Uterine smooth muscle cell (primary cell): ENCODE measurements at places on chromosomes 13 and 19. TPM values are rescaled to one million over a fixed set of nuclear protein-coding genes. Genes with fewer than 3 reads are reported as not detected.

PLPPR2 gene
- 7.9 and 11.4 TPM in 2 replicates for total RNA-seq

KLF1 gene
- not detected in 2 replicates for total RNA-seq

B3GNT3 gene
- total RNA-seq = not detected in 2 replicates

HSPB6 gene
- 49.6 and 161 TPM in 2 replicates for total RNA-seq

MLLT1 gene
- total RNA-seq = 5.2 and 6.5 TPM in 2 replicates

TRAPPC2B gene
- total RNA-seq = 12.7 and 15.1 TPM in 2 replicates

LILRA5 gene
- total RNA-seq = not detected in 2 replicates

INSR gene
- total RNA-seq = 13.1 and 28.9 TPM in 2 replicates

APOC1 gene
- total RNA-seq = 1.4 TPM in 1 of 2 replicates, not detected in the other

TUBA3C gene
- total RNA-seq = not detected in 2 replicates

AMER2 gene
- under 0.01 TPM in 1 of 2 replicates, not detected in the other for total RNA-seq

ZNF773 gene
- 21.5 and 27.0 TPM in 2 replicates for total RNA-seq

GPC6 gene
- total RNA-seq = 24.1 and 52.1 TPM in 2 replicates

CCDC122 gene
- total RNA-seq = 9.1 and 12.0 TPM in 2 replicates

WDR88 gene
- not detected in 2 replicates for total RNA-seq

ZNF607 gene
- total RNA-seq = 4.5 and 6.7 TPM in 2 replicates

OR7D2 gene
- total RNA-seq = under 0.01 and 0.12 TPM in 2 replicates

ZC3H4 gene
- total RNA-seq = 14.8 and 17.6 TPM in 2 replicates

ZNF296 gene
- total RNA-seq = 0.22 TPM in 1 of 2 replicates, not detected in the other

C5AR1 gene
- 0.12 and 0.66 TPM in 2 replicates for total RNA-seq

CIRBP gene
- total RNA-seq = 184 and 223 TPM in 2 replicates

GPR183 gene
- under 0.01 and 0.22 TPM in 2 replicates for total RNA-seq

MBD3L3 gene
- not detected in 2 replicates for total RNA-seq

WBP4 gene
- 13.8 and 15.2 TPM in 2 replicates for total RNA-seq

S1PR2 gene
- total RNA-seq = 11.2 and 12.2 TPM in 2 replicates

ZNF709 gene
- 2.7 and 4.7 TPM in 2 replicates for total RNA-seq

IGFL2 gene
- not detected in 2 replicates for total RNA-seq

LHFPL6 gene
- total RNA-seq = 42.9 and 54.1 TPM in 2 replicates

ERCC2 gene
- total RNA-seq = 22.0 and 28.0 TPM in 2 replicates

DLL3 gene
- 0.12 and 0.55 TPM in 2 replicates for total RNA-seq

SMIM44 gene
- total RNA-seq = not detected in 2 replicates

KCNJ14 gene
- total RNA-seq = 0.33 and 0.37 TPM in 2 replicates

ZNF681 gene
- total RNA-seq = 0.50 and 0.77 TPM in 2 replicates

POU2F2 gene
- total RNA-seq = 0.77 and 1.00 TPM in 2 replicates

IL12RB1 gene
- total RNA-seq = not detected in 2 replicates

FUT6 gene
- not detected in 2 replicates for total RNA-seq

FUT1 gene
- total RNA-seq = 0.33 and 1.1 TPM in 2 replicates

ATCAY gene
- total RNA-seq = under 0.01 TPM in 1 of 2 replicates, not detected in the other

SLAIN1 gene
- 1.1 and 1.4 TPM in 2 replicates for total RNA-seq

YIF1B gene
- 53.6 and 73.6 TPM in 2 replicates for total RNA-seq

GAMT gene
- total RNA-seq = 26.7 and 37.1 TPM in 2 replicates

CYP2A6 gene
- total RNA-seq = not detected in 2 replicates

DAND5 gene
- total RNA-seq = 0.12 TPM in 1 of 2 replicates, not detected in the other

ZNF550 gene
- total RNA-seq = 9.0 and 11.0 TPM in 2 replicates

SYDE1 gene
- total RNA-seq = 25.1 and 31.9 TPM in 2 replicates

TEX26 gene
- not detected in 2 replicates for total RNA-seq

F10 gene
- total RNA-seq = 4.8 and 11.9 TPM in 2 replicates

DIRAS1 gene
- total RNA-seq = 1.9 and 4.2 TPM in 2 replicates

LILRA1 gene
- total RNA-seq = not detected in 2 replicates
